Astrocyte (in vitro differentiated cells and primary cell): ENCODE measurements at places on chromosomes 5 and 9. TPM values are rescaled to one million over a fixed set of nuclear protein-coding genes. Genes with fewer than 3 reads are reported as not detected.

The SPINK7 gene
- not detected in 2 replicates for total RNA-seq

- peaks cover 64% of the 10 kb centered on the region for H3K4me1 ChIP-seq
- peak overlapping the region; percentile 24 for H3K4me3 ChIP-seq
- no peak for DNase-seq
- H3K27me3 ChIP-seq = no peaks in the 10 kb centered on the region
- H3K36me3 ChIP-seq = no peaks in the 10 kb centered on the region
Measured at GRCh38 chr9:33161589-33162132, 5.5 kb downstream of the B4GALT1 start.

The POU4F3 gene
- total RNA-seq = 0.18 TPM in 1 of 2 replicates, not detected in the other

DNA sequence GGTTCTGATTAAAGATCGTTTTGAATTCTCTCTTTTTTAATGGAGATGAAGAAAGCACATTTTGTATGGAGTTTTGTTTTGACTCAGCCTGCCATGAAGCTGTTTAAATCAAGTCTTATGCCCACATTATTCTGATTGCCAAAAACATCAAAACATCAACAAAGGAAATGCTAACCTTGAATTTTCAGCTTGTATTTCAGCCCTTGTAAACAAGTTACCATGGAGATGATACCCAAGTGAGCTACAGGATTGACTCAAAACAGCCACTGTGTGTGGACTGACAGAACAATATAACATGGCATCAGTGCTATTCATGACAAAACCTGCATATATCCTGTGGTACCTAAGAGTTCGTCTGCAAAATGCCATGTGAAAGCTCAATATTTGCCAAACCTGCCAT is 1581.0 kb downstream of the MAT2B start:
- no peaks in the 10 kb centered on the region for H3K4me1 ChIP-seq
- DNase-seq = no peak

The FAM153A gene
- total RNA-seq = not detected in 2 replicates

GRCh38 chr5:128681764-128682592 is 143.9 kb upstream of the FBN2 start:
- no peaks in the 10 kb centered on the region for H3K36me3 ChIP-seq
- H3K27ac ChIP-seq = peak overlapping the region; percentile 19
- DNase-seq = no peak
- H3K4me1 ChIP-seq = peaks cover 10% of the 10 kb centered on the region
- no peaks in the 10 kb centered on the region for H3K27me3 ChIP-seq

DNA sequence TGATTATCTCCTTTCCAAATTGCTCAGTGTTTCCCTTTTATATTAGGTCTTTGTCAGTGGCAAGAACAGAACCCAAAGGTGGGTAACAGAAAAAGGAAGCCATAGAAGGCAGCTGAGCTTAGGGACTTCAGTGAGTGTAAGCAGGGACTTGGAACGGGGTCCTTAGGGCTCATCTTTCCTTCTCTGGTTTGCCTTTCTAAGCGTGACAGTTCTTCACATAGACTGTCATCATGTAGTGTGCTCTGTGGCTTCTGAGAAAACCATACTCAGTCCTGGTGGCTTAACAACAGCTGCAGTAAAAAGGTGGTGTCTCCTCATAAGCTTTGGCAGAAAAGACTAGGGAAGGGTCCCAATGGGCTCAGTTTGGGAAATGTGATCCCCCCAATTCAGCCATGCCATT is 108.8 kb downstream of the SLC12A2 start:
- H3K4me3 ChIP-seq = no peak overlapping the region
- no peaks in the 10 kb centered on the region for H3K4me1 ChIP-seq
- no peak overlapping the region for H3K27ac ChIP-seq
- no peaks in the 10 kb centered on the region for H3K27me3 ChIP-seq

DNA sequence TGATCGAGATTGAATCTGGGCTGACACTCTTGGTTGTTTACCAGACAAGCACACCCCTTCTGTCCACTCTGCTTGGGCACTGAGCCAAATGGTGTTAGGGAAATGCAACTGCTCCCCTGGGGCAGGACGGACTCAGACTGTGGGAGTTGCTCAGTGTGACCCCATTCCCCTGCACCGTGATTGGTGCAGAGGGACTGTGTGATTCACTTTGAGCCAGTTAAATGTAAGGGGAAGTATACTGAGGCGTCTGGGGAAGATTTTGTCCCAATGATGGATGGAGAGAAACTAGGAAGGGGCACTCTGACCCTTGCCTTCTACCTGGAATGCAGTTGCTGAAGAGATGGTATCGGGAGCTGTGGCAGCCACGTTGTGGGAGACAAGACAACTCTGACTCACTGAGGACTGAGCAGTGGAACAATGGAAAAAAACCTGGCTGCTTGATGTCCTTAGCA is 196.0 kb upstream of the ANKRD55 start:
- no peak for DNase-seq
- H3K36me3 ChIP-seq = no peaks in the 10 kb centered on the region
- no peaks in the 10 kb centered on the region for H3K4me1 ChIP-seq
- no peak overlapping the region for H3K27ac ChIP-seq

DNA sequence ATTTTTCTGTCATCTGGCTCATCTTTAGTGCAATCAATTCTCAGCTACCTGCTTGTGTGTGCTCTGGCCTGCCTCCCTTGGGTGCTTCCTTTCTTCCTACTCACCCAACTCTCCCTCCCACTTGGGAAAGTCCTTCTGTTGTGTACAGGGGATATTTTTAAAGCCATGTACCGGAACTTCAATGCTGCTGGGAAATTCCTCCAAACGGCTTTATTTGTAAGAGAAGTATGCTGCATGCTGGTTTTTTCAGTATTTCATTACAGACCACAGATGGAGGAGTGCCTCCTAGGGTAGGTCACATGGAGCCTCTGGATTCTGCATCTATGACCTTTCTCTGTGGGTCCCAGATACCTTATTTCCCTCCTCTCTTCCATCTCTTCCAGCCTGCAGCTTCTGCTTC is 5.4 kb upstream of the HMHB1 start:
- H3K36me3 ChIP-seq = no peaks in the 10 kb centered on the region
- DNase-seq = no peak
- no peaks in the 10 kb centered on the region for H3K27me3 ChIP-seq
- no peaks in the 10 kb centered on the region for H3K4me1 ChIP-seq
- no peak overlapping the region for H3K4me3 ChIP-seq
